CD4-positive, alpha-beta T cell treated with Interleukin-17A for 4 hours (primary cell): ENCODE measurements at places on chromosomes 16 and 17.

DNA sequence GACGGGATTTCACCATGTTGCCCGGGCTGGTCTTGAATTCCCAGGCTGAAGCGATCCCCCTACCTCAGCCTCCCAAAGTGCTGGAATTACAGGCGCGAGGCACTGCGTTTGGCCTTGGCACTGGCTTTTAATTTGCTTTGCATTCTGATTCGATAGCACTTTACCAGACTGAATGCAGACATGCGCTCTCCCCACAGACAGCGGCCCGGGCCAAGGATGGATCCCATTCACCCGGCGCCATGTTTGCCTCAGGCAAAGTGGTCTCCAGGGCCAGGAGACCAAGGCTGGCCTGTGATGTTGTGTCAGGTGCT lies 41.7 kb downstream of the DHRS7B start:
- no peak for DNase-seq

DNA sequence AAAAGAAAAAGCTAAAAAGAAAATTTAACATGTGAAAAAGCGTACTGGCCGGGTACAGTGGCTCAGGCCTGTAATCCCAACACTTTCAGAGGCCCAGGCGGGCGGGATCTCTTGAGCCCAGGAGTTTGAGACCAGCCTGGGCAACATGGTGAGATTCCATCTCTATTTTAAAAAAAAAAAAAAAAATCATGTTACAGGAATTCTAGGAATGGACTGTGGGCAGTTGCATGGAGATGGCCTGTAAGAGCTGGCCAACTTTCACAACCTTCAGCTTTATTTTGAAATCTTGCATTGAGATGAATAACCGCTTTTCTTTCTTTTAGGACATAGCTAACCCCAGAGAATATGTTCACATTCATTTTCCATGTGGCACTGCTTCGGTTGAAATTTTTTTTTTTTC lies 8.2 kb upstream of the CIAO3 start:
- DNase-seq: no peak

GRCh38 chr17:79036596-79036995 lies 12.6 kb downstream of the C1QTNF1 start:
- no peak for DNase-seq

DNA sequence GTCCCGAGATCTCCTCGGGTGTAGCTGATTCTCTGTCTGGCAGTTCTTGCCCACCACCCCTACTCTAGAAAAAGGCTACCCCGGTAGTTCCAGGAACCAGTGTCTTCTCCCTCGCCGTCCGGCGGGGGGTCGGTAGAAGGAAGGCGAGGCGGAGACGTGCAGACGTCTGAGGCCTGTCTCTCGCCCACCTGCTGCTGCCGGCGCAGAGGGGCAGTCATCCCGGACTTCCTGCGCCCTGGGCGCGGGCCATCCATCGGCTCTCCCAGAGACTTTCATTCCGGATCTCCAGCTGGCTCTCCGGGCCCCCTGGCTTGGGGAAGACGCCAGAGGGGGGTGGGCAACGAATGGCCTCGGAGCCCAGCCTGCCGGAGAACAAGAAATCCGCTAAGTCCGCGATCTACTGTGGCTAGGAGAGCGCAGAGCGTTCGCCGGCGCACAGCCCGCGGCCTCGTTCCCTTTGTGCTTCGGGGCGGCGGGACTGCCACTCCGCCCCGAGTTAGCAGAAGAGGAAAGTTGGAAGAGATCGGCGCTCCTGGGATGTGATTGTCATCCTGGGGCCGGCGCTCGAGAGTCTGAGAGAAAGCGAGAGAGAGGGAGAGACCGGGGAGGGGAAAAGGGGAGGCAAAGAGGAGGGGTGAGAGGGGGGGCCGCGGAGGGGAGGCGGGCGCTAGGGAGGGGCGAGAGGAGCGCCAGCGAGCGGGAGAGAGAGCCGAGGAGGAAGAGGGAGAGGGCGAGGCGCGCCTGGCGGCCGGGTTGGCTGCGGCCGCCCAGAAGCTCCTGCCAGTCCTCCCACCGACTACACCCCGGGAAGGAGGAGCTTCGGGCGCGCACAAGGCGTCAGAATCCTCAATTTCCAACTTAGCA lies at the start of gene IRX5:
IRX5 (plus strand) TSS at position 861 of the 864 bp plus-strand sequence. CDS start 334 bp downstream, outside the sequence.
- DNase-seq: peak; percentile 59

DNA sequence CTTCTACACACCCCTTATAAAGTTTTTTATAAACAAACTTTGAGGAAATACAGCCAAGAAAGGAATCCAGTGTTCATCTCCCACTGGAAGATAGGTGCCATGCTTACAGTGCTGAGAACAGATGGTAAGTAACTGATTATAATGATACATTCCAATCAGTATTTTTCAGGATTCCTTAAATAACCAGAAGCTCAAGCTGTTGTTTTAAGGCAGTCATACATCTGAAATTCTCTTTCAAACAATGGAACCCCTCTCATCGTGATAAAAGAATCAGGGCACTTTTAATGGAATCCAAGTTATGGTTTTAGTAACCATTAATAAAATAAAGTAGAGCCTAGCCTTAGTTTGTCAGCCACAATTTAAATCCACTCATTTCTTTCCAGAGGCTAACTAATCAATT lies 56.1 kb upstream of the STAC2 start:
- no peak for DNase-seq

DNA sequence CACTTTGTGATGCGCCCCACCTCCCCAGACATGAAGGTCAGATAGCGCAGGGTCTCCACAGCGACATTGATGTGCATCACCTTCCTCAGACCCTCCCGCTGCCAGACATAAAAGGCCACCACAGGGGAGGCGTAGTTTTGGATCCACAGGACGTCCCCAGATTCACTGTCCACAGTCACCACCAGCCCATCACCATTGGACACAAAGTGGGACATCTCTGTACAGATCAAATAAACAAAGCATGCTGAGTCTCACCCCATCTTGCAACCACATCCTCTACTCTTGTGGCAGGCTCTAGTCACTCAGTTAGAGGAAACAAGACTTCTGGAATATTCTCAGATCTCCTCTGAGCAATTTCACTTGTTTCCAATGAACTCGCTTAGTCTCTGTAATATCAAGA lies 46.3 kb upstream of the ICAM2 start:
- peak; percentile 51 for DNase-seq

DNA sequence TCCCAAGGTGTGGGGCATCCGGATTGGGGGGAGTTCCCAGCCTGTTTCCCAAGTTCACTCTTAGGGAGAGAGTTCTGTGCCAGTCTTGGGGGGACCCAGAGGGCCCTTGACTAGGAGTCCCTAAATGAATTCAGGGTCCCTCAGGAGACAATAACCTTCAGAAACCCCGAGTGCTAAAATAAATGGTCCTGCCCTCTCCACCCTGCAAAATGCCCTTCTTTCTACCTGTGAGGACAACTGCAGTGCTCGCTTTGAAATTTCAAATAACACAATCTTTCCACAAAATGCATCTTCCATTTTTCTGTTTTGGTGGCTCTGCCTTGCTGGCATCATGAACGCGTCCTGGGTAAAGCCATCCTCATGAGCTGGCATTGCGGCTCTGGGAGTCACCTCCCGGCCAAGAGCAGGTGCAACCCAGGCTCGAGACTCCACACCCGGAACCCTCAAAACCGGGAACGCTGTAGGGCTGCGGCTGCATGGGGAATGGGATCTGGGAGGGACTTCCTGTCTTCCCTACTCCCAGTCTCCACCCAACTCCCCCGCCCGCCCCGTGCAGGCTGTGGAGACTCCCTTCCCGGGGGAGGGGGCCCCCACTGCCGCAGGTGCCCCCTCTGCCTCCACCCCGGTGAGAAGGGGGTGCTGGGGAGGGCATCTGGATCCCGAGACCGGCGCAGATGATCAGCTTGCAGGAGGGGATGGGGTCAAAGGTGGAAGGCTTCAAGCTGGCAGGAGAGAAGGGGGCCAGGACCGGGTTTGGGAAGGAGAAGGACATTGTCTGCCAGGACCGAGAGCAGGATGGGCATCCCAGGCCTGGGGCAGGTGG lies at the start of gene ZNF205:
ZNF205 (plus strand) TSS at position 529 of the 823 bp plus-strand sequence. CDS start 845 bp downstream, outside the sequence.
- DNase-seq: no peak

- DNase-seq: no peak
Observed at GRCh38 chr17:29084541-29085146, 41.7 kb downstream of the PIPOX start.

DNA sequence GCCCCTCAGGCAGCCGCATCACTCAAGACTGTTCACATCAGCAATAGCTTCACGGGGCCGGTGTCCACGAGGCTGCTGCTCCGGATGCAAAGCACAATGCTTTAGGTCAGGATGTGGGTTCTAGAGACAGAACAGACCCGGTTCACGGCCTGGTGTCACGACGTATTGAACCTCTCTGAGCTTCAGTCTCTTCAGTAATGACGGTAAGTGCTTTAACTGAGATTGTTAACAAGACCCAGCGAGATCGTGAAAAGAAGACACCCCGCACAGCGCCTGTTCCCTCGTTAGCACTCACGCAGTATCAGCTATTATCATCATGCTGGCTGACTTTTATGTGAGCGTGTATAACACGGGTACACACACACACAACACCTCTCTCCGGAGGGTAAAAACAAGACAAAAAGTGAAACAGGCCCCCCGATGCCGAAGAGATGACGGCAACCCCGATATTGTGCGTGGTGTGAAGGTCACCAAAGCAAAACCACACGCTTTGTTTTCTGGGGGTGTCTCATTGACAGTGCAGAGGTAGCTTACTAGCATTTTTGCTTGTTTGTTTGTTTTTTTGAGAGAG lies 21.4 kb upstream of the ABR start:
- peak; percentile 62 for DNase-seq

GRCh38 chr16:50247123-50247905 lies 19.0 kb upstream of the ADCY7 start:
- no peak for DNase-seq

DNA sequence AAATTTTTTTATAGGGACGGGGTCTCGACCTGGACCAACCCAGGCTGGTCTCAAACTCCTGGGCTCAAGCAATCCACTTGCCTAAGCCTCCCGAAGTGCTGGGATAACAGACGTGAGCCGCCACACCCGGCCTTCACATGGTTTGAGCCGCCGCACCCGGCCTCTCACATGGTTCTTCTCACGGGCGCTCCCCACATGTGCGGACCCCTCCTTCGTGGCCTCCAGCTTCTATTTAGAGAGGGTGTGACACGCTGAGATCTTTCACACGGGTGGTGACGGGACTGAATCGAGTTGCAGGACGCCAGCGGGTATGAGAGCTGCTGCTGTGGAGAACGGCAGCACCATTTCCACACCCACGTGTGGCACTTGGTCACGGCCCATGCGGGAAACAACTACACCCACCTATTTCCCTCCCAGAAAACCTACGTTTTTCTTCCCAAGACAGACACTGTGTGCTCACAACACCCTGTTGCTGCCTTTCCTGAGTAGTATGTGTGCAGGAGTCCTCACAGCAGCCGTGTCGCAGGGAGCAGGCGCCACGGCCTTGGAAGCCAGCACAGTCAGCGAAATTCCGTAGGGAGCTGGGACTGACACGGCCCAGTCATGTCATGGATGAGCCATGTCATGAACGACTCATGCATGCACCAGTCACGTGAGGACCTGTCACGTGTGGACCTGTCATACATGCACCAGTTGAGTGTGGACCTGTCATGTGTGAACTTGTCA lies 20.1 kb upstream of the ACSF3 start:
- no peak for DNase-seq

- no peak for DNase-seq
Observed at GRCh38 chr17:40015005-40015997, at the start of gene CSF3. Gene CSF3, plus strand, starts transcription at chr17:40015440. Its CDS starts 35 bp downstream, at chr17:40015475.

DNA sequence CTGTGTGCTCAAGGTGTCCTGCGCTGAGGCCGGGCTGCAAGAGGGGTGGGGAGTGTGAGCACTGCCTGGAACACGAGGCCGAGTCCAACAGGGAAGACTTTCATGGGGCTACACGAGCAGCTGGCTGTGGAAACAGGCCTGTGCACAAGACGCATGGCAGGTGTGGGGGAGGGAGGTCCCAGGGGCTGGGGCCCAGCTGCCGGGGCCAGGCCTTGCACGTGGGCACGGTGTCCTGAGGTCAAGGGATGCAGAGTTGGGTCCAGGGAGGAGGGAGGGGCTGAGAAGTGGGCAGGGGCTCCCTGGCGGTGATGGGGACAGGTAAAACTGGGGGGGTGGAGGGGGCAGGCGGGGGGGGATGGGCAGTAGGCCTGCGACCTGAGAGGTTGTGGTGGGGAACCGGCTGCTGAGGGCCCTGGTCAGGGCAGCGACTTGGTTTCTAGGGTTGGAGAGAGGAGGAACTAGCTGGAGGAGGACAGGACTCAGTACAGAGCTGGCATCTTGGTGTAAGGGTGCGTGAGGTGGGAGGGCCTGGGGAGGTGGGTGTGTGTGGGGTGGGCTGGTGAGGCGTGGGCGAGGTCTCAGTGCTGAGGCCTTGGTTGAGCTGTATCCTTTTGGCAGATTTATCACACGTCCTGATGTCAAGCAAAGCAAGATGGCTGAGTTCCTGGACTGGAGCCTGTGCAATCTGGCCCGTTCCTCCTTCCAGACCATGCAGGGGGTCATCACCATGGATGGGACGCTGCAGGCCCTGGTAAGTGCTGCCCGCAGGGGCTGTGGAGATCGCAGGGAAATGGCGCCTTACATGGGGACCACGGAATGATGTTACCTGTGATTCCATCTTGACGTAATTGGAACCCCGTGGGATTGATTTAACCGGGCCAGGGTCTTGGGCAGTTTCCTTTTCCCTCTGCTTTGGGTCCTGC lies 29.4 kb downstream of the TBCD start:
- DNase-seq: no peak

DNA sequence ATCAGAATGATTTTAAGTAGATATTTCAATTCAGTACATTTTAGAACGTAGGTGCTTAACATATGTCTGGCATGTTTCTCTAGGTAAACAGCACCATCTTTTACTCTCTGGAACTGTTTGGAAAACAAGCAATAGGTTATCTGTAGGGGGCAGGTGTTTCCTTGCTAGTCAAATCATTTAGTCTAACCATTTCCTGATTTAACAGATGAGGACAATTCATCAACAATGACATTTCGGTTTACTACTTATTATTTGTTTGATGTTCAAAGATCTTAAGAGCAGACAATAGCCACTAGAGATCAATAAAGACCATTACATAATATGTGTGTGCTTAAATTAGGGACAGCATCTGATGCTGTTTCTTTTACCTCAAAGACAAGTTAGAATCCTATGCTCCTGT lies 173.1 kb downstream of the CEP112 start:
- DNase-seq: no peak

- DNase-seq: peak; percentile 9
Observed at GRCh38 chr17:58630883-58631522, 60.8 kb downstream of the TEX14 start.

DNA sequence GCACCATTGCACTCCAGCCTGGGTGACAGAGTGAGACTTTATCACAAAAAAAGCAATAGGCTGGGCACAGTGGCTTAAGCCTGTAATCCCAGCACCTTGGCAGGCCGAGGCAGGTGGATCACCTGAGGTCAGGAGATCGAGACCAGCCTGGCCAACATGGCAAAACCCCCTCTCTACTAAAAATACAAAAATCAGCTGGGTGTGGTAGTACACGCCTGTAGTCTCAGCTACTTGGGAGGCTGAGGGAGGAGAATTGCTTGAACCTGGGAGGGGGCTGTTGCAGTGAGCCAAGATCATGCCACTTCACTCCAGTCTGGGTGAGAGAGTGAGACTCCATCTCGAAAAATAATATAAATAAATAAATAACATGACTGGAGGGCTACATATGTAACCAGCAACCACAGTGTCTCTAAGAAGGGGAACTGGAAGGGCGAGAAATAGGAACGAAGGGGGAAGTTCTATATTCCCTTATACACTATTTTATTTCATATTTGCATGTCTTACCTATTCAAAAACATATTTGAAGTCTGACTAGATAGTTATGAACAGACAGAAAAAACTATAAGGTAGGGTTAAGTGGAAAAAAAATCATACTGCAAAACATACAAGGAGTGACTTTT lies 25.9 kb downstream of the MYH11 start:
- no peak for DNase-seq

GRCh38 chr16:70348991-70349390 lies 2.3 kb downstream of the DDX19A start:
- DNase-seq: no peak

GRCh38 chr17:17712268-17712924 lies 31.1 kb downstream of the RAI1 start:
- no peak for DNase-seq

GRCh38 chr17:57930239-57930638 lies 25.0 kb downstream of the CUEDC1 start:
- no peak for DNase-seq
